Umbilical cord (tissue), 2 donors: ENCODE measurements at places on chromosomes 1 and 21.
A peak's percentile ranks its signal among the peaks of the same experiment; 100 is the strongest.

DNA sequence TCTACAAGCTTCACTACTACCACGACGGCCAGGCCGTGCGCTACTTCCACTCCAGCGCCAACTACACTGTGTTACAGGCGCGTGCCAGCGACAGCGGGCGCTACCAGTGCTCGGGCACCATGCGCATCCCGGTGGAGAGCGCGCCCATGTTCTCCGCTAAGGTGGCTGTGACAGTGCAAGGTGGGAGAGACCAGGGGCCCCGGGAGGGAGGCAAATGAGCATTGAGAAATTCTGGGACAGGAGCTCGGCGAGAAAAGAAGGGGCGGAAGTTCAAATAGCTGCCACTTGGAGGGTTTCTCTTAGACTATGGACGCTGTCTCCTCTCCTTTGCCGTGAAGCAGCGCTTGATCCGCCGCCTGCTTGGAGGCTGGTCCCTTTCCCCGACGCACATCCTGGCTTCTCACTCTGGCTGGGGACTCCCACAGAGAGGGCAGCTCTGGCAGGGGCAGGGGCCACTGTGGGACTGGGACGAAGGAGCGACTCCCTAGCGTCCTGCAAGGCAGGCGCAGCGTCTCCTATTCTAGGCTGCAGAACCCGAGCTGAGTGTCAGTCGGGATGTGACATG lies 4.6 kb downstream of the FCRLB start:
- peak; percentile 63 for DNase-seq

- DNase-seq = no peak
Measured at GRCh38 chr1:241825581-241825980, 22.4 kb upstream of the EXO1 start.

DNA sequence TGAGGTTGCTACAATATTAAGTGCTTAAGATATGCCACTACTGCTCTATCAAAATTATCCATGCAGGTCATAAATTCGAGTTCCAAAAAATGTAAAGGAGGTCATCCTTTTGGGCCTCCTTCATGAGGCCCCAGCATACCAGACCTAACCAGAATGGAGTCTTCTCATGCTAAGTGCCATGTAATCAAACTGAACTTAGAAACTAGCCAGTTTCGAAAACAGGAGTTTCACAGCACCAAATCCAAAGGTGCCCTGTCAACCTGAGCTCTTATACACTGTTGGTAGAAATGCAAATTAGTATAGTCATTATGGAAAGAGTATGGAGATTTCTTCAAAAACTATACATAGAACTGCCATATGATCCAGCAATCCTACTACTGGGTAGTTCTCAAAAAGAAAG lies 320.5 kb downstream of the ST6GALNAC3 start:
- DNase-seq = no peak

DNA sequence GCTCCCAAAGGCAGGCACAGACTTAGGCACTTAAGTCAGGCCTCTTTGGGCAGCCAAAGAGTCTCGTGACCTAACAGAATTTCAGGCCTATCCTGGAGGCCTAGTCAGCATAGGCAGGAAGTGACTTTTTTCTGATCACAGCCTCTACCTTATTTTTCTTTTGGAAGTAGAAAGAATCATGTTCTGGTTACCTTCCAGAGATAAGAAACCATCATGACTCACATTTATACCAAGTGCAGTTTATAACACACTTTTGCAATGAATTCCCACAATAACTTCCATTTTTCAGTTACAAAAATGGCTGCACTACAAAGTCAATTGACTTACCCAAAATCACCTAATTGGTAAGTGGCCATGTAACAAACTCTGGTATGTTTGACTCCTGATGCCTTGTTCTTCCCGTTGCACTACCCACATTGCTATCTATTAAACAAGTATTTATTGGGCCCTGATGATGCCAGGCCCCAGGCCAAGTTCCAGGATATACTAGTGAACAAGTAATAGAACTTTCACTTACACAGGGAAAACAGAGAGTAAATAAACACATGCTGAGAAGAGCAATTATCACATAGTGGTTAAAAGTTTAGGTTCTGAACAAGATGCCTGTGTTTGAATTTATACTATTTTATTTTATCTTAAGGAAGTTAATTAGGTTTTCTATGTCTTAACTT lies 74.3 kb downstream of the SH3GLB1 start:
- no peak for DNase-seq

GRCh38 chr1:212238552-212238951 lies 46.7 kb upstream of the PPP2R5A start:
- DNase-seq = peak; percentile 46

DNA sequence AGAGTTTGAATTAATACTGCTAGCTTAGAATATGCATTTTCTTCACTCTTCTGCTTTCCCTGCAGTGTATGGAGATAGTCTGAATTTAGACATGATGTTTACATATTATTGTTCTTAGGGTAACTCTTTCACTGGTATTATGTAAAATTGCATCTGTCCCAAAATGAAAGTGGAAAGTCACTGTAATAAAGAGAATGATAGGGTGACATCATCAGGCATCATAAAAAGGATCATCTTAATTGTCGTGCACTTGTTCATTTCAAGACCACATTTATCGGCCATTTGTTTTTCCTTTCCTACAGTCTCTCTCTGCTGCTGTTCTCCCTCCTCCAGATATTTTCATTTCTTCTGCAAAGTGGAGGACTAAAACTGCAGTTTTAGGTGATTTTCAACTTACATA lies 61.9 kb upstream of the ZNF281 start:
- DNase-seq = no peak

DNA sequence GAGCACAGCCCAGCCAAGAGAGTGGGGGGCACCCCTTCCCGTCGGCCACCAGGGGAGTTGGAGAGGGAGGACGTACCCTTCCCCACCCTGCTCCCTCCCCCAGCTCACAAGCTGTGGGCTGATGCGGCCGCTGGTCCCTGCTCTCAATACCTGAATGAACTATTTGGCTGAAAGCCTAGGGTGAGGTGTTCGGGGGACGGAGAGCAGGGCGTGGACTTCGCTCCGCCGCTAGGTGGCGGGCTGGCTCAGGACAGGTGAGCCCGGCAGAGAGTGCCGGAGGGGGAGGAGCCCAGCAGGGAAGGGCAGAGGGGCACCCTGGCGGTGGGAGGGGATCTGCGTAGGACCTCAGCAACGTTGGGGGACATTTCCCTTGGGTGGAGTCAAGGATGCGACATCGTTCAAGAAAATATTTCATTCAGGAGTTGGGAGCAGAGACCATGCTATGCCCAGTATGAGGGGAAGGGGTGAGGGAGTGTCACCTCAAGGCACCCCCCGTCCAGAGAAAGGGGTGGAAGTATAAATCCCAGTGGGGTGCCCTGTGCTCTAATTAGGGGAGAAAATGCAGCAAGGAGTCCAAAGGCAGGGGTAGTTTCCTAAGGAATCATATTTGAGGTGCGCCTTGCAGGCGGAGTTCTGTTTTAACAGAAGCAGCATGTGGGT lies 12.0 kb upstream of the RHBG start:
- DNase-seq = no peak

- peak; percentile 25 for DNase-seq
Measured at GRCh38 chr1:51234721-51235425, 1.2 kb upstream of the RNF11 start.

- DNase-seq = peak; percentile 17
Measured at GRCh38 chr1:27785781-27786455, 12.9 kb downstream of the STX12 start.

GRCh38 chr1:212825798-212826452 lies 21.5 kb downstream of the SPATA45 start:
- DNase-seq = no peak

DNA sequence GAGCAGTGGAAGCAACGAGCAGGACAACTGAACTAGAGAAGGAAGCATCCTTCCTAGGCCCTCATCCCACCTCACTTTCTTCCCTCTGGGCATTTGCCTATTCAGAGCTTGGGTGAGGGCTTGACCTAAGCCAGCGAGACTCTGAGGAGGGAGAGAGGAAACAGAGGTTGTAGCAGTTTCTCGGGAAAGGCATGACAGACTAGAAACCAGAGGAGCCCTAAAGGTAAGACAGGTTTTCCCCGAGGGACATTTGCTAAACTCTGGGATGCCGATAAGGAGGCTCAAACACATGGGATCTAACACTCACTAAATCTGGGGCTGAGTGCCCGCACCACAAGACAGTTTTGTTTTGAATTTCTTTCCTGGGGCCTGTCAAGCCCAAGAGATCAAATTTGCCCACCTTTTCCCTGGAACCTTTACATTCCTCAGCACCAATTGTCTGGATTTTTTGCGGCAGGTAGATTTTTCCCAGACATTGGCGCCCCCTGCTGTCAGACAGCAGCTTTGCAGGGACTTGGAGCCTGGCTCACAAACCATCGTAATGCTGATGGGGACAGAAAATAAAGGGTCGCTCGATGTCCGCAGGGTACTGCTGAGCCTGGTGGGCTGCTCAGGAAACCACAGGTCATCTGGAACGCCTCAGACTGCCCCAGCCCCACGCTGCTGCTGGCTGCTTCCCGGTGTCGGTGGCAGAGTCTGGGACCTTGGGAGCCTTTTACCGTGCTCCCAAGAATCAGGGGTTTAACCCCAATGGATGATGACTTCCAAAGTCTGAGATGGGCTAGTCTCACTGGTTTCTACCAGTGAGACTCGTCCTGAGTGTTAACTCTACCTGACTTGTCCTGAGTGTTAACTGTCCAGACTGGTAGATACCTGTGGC lies 23.4 kb upstream of the TSPAN2 start:
- no peak for DNase-seq

- no peak for DNase-seq
Measured at GRCh38 chr21:45641480-45642035, 2.0 kb upstream of the PCBP3 start.

DNA sequence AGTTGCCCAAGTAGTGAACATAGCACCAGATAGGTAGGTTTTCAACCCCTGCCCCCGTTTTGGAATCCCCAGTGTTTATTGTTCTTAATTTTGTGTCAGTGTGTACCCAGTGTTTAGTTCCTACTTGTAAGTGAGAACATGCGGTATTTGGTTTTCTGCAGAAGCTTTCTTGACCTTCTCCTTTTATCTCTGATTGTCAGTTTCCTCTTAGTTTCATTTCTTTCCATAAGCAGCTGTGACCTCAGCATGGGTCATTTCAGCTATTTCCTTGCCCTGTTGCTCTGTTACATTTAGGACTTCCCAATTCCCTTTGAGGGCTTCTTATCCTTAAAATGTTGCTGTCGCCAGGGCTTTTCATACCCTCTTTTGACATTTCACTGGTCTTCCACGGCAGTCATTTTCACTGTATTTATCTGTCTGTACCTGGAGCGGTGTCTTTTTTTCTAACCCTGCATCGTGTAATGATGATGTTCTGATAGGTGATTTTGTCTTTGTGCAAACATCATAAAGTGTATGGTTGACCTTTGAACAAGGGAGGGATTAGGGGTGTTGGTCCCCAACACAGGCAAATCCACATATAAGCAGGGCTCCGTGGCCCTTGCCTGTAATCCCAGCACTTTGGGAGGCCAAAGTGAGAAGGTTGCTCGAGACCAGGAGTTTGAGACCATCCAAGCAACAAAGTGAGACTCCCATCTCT lies 15.0 kb downstream of the ITSN1 start:
- no peak for DNase-seq

GRCh38 chr1:57065442-57065841 lies 99.6 kb upstream of the C8B start:
- DNase-seq = no peak

DNA sequence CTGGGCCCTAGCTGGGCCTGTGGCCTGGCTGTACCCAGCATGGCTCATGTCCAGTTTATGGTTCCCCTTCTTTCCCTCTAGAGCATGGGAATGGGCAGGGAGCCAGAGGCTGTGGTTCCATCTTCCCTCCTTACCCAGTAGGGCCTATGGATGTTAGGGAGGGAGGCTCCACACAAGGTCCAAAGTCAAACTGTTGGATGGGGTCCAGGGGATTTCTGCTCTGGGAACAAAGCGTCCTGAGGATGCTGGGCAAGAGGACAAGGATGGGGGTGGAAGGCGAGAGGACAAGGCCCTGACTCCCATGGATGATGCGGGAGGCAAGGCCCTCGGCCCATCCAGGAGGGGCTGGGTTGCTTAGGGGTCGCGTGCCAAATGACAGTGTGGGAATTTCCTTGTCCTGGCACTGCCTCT lies 17.3 kb downstream of the CSF1 start:
- DNase-seq = peak; percentile 69

DNA sequence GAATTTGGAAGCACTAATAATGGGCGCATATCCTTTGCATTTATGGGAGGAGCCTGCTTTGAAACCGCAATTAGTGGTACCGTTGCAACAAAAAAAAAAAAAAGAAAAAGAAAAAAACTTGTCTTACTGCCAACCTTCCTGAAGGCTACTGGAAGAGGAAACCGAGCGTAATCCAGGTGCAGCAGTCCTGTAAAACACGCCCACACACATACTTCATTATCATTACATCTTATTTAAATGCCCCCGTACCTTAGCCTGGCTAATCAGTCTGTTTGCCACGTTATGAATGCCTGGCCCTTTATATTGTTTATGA lies 686 bp upstream of the ZNF281 start:
- no peak for DNase-seq

GRCh38 chr1:68225781-68226180 lies 6.5 kb downstream of the WLS start:
- no peak for DNase-seq

GRCh38 chr1:36517011-36517771 lies 34.5 kb upstream of the CSF3R start:
- DNase-seq = peak; percentile 5

GRCh38 chr1:61523893-61524605 lies 200.9 kb downstream of the TM2D1 start:
- no peak for DNase-seq

DNA sequence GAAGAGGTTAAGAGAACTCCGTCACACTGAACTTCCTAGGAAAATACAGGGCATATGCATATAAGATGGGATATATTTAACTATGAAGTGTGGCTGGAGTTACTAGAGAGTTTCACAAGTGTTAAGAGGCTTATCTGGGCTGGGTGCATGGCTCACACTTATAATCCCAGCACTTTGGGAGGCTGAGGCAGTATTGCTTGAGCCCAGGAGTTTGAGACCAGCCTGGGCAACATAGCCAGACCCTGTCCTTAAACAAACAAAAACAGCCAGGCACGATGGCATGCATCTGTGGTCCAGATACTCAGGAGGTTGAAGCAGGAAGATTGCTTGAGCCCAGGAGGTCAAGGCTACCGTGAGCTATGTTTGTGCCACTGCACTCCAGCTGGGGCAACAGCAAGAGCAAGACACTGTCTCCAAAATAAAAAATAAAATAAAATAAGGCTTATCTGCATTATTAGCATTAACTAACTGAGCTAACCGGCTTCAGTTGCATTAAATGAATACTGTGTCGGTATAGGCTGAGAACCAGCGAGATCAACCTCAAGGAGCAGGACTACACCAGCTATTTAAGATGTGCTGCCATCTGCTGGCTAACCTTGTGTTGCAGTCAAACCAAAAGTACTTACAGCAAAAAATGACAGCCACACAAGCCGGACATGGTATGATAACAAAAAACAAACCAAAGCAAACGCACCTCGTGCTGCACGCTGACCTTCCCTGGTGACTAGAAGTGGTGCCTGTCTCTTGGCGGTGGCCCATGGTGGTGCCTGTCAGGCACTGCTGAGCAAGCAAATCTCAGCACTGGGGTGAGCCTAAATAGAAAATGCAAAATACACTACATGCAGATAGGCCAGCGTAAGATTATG lies 19.7 kb upstream of the RBBP5 start:
- peak; percentile 87 for DNase-seq

- DNase-seq = no peak
Measured at GRCh38 chr1:30418061-30418938, 305.1 kb downstream of the MATN1 start.

- peak; percentile 39 for DNase-seq
Measured at GRCh38 chr1:245437369-245438062, 282.7 kb downstream of the KIF26B start.
